ENCODE measurements at places on chromosomes 12 and 14.
A peak's percentile ranks its signal among the peaks of the same experiment; 100 is the strongest.

- DNase-seq, result no peak
Observed at GRCh38 chr12:125329239-125330102, 264.2 kb downstream of the AACS start.

GRCh38 chr12:95848575-95849388 lies 10.0 kb upstream of the SNRPF start:
- DNase-seq, result no peak

DNA sequence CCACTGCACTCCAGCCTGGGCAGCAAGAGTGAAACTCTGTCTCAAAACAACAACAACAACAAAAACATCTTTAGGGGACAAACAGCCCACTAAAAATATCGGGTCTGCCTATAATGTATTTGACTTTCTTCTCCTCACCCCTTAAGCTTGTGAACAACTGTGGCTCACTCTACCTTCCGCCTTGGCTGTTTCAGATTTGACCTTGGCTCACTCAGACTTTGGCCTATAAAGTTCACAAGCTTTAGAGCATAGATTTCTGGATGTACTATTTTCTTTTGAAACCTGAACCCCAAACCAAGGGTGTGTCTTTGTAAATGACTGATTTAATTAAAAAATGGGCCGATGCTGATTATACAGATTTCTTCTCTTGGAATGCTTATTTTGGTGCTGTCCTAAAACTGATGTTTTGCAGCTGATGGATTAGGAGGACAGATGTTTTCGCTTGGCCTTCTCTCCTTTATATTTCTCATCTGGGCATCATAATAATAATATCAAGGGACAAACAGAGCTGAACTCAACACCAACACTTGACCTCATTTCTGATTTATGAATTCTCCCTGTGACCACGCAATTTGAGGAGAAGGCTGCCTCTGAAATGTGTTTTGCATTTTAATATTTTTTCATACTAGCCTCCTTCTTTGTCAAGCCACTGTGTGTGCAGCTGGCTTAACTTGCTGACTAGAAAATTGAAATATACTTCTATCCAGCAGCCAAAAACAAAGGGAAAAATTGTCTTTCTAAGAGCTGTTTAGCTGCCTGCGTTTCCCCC lies 40.2 kb upstream of the RASSF3 start:
- no peak for DNase-seq

- DNase-seq, result peak; percentile 35
Observed at GRCh38 chr12:131043401-131043871, 89.7 kb downstream of the ADGRD1 start.

- no peak for DNase-seq
Observed at GRCh38 chr14:68217791-68218340, 398.3 kb downstream of the RAD51B start.

DNA sequence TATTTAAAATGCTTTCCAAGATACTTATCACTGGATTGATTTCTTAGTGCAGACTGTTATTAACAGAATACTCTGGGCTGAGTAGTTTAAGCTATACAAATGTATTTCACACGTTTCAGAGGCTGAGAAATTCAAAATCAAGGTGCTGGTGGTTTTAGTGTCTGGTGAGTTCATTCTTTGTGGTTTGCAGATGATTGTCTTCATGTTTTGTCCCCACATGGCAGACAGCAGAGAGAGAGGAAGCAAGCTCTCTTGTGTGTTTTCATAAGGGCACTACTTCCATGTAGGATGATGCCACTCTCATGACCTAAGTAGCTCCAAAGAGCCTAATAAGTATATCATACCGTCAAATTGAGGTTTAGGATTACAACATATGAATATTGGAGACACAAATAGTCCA lies 1348.9 kb upstream of the FLRT2 start:
- no peak for DNase-seq

- no peak for DNase-seq
Observed at GRCh38 chr14:86243158-86243557, 713.2 kb downstream of the FLRT2 start.

- DNase-seq, result no peak
Observed at GRCh38 chr12:13948621-13949020, 32.8 kb downstream of the GRIN2B start.

DNA sequence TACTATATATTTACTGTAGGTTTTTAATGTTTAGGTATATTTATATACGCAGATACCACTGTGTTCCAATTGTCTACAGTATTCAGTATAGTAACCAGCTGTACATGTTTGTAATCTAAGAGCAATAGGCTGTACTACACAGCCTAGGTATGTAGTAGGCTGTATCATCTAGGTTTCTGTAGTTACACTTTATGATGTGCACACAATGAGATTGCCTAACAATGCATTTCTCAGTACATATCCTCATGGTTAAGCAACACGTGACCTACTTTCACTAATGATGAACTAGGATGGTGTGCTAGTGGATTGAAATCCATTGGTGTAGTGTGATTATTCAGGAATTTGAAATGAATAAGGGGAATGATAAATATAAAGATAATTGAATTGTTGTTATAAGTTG lies 77.7 kb downstream of the ETNK1 start:
- no peak for DNase-seq

DNA sequence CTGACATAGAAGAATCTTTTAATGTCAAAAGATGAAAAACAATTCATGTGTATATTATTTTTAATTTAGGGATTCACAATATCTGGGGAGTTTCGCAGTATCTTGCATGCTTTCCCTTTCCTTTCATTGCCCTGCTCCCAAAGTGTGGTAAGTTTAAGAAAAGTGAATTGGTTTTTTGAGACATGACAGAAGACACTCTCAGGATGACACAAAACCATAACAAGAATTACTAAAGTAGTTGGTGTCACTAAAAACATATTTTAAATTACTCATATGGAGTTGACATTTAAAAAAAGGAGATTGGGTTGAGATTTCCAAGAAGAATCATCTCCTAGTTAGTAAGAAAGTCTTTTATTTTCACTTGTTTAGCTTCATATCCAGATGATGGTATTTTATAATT lies 5.1 kb upstream of the PCNX1 start:
- no peak for DNase-seq

DNA sequence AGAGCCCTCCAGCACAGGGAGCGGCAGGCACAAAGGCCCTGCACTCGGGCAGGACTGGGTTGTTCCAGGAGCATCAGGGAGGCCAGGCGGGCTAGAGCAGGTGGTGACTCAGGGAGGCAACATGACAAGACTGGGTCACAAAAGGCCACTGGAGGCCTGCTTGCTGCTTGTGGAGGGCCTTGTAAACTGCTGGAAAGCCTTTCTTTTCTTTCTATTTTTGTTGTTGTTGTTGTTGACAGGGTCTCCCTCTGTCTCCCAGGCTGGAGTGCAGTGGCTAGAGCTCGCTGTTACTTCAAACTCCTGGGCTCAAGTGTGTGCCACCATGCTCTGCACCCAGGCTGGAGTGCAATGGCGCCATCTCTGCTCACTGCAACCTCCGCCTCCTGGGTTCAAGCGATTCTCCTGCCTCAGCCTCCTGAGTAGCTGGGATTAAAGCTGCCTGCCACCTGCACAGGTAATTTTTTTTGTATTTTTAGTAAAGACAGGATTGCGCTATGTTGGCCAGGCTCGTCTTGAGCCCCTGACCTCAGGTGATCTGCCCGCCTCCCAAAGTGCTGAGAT lies 11.8 kb upstream of the RCOR1 start:
- DNase-seq, result no peak

- DNase-seq, result no peak
Observed at GRCh38 chr14:69318901-69319475, 59.0 kb downstream of the GALNT16 start.

- no peak for DNase-seq
Observed at GRCh38 chr12:89260841-89261637, 91.3 kb downstream of the DUSP6 start.

DNA sequence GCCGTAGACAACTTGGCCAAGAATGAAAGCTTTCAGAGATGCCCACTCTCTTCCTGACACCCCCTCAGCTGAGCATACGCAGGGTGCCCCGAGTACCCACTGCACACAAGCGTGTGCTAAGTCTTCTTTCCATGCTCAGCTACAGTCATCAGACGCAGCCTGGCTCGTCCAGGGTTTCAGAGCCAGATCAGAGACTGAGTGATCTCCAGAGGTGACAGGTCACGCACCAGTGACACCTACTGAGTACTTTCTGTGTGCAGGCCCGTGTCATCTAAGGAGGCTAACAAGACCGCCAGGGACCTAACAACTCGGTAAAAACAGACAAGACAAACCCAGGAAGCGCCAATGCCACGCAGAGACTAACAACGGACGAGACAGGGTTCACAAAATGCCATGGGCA lies 25.1 kb downstream of the STX2 start:
- no peak for DNase-seq

DNA sequence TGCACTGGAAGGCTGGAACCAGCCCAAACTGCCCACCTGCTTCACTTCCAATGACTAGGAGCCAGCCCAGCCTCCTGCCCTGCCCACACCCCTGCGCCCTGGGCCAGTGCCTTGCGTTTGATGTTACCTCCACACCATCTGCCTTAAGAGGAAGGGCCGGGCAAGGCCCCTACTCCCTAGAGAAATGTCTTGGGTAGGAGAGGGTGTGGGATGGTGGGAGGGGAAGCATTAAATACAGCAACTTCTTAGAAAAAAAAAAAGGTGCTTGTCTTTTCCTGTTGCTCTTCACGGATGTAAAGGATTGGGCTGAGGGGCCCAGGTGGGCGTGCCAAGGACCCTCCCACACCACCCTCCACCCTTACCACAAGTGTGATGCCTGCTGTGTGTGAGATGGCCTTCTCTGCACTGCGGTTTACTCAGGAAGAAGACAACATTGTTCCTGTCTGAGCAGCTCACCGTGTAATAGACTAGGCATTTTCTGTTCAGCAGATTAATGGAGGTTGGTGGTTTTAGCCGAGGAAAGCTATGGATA lies 99.9 kb downstream of the NINJ2 start:
- DNase-seq, result no peak

GRCh38 chr12:123363740-123364531 lies 711 bp downstream of the SBNO1 start:
- DNase-seq, result peak; percentile 65

DNA sequence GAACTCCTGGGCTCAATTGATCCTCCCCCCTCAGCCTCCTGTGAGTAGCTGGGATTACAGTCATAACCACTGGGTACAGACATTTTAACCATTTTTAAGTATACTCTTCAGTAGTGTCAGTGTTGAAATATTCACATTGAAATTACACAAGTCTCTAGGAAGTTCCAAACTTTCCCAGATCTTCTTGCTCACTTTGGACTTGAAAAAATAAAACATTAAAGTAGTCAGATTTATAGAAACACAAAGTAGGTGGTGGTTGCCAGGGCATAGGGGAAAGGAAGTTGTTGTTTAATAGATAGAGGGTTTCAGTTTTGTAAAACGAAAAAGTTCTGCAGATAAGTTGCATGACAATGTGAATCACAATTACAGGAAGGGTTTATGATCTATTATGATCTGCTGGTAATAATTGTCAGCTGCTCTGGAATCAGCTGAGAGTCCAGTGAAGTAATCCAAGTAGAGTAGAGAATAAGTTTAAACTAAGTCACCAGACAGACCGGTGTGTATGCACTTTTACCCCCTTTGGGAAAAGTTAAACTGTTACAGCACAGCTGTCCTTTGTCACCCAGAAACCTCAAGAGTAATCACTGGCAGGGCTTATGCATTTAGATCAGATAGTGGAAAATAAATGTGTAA lies 27.4 kb downstream of the PCNX1 start:
- no peak for DNase-seq

- no peak for DNase-seq
Observed at GRCh38 chr12:109829667-109830066, 3.5 kb downstream of the TRPV4 start.

DNA sequence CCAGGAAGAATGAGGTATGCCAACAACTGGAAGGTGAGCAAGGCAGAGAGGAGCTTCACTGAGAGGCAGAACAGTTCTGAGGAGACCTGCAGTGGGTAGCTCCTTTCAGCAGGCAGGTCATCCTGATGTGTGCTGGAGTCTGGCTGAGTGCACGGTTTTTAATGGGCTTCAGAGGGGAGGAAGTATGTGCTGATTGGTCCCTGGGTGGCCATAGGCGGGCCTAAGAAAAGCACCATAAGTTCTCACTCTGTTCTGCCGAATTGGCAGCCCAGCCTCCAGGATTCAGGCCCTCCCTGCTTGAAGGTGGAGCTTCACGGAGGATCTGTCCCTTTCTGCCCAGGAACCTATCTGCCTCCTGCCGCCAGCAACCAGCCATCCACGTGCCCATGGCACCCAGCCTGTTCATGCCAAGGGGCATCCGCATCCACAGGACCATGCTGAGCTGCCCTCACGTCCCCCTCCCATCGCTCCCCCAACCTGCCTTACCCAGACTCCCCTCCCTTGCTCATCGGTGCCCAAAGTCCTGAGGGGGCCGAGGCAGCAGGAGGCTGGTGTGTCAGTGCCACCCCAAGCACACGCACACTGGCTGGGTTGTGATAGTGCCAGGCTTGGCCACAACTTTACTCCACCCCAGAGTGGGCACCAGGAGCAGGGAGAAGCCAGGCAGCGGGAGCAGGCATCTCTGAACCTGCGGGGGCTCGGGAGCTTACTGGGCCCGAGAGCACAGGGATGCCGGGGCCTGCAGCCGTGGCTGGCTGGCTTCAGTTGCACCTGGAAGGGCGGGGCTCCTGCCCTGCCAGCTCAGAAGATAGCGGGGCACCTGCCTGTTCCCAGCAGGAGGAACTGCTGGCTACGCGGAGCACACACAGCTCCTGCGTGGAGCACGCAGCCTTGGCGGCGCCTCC lies 608.4 kb upstream of the FOXG1 start:
- DNase-seq, result no peak

- no peak for DNase-seq
Observed at GRCh38 chr12:106729611-106730010, 44.9 kb upstream of the RIC8B start.

DNA sequence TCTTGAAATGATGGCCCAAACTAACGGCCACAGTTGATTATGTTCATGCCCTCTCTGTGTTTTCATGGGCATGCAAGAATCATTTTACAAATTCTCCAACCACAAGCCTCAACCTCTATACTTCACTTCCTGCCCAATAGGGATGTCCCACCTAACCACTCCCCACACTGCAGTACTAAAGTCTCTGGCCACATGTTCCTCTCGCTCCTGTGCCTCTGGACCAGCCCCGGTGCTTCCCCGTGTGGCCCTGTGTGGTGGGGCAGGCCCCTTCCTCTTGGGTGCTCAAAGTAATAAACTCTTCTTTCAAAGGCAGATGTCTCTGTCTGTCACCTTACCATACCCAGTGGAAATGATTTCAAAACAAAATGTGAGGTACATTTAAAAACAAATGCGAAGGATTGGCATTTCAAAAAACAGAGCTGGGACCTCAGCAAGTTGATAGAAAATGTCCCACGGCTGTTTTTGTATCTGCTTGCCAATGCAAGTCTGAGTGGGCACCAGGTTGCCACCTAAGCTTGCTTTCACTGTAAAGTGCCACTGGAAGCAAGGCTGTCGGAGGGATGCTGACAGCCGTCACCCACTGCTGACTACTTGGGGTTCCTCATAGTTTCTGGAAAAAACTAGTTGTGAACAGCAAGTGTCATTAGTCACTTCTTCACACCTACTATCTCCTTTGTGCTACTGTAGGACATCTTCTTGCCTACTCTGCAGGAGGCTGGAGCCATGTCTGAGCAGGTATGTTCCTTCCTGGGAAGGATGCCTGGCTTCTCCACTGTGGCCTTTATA lies 8.2 kb upstream of the SERPINA11 start:
- no peak for DNase-seq

All from lower lobe of right lung (tissue), 2 donors.